ENCODE measurements at places on chromosomes 16 and 17. TPM values are rescaled to one million over a fixed set of nuclear protein-coding genes. Genes with fewer than 3 reads are reported as not detected.
A peak's percentile ranks its signal among the peaks of the same experiment; 100 is the strongest.

DNA sequence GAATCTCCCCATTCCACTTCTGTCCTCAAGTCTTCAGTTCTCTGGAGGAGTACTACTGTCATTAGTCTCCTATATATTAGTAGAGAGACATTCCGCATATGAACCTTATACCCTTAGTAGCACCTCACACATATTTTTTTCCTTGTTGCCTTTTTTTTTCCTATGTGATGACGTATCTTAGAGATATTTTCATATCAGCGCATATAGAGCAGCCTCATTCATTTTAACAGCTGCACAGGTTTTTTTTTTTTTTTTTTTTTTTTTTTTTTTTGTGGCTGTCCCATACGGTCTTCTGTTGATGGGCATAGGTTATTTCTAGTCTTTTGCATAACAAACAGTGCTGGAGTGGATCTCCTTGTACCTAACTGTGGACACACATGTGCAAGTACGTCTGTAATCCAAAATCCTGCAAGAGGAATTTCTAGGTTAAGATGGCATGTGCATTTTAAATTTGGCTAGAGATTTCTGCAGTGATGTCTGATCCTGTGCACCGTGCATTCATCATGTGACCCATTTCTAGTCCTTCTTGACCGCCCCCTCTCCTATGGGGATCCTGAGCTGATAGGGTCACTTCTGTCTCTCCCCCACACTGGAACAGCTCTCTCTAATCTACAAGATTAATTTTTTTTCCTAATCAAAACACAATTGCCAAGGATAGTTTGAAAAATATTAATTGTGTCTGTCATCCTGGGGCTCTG lies 64.8 kb downstream of the PRKCB start:
- no peak for DNase-seq

DNA sequence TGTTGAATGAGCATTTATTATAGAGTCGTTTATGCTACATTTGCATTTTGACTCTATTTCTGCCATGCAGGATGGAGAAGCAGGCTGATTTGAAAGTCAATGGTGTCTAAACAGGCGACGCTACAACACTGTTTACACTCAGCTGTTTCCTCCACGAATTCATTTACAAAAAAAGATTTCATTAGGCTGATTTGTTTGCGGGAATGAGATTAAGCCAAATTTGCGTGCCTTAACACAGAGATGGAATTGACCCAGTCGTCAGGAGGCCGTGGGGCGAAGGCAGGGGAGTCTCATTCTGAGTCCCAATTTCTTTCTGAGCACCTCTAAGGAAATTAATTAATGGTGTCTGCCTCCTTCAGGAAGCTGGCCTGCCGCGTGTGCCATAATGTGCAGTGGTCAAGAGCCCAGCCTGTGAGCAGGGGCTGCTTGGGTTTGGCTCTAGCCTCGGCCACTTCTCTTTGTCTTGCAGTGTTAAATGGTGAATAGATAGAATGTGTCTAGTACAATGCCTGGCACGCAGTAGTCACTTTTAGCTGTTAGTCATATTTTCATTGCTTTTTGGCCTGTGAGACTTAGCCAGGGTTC lies 88.6 kb upstream of the NKD1 start:
- no peak for DNase-seq

- DNase-seq, result no peak
Measured at GRCh38 chr17:31629696-31630470, 229.2 kb downstream of the COPRS start.

GRCh38 chr16:67825119-67825518 lies 17.0 kb upstream of the THAP11 start:
- no peak for DNase-seq

GRCh38 chr17:29163563-29163962 lies 16.6 kb downstream of the MYO18A start:
- DNase-seq, result no peak

- no peak for DNase-seq
Measured at GRCh38 chr16:29743475-29743826, 2.3 kb downstream of the C16orf54 start.

The UBN1 gene
- total RNA-seq, result 13.9 TPM

DNA sequence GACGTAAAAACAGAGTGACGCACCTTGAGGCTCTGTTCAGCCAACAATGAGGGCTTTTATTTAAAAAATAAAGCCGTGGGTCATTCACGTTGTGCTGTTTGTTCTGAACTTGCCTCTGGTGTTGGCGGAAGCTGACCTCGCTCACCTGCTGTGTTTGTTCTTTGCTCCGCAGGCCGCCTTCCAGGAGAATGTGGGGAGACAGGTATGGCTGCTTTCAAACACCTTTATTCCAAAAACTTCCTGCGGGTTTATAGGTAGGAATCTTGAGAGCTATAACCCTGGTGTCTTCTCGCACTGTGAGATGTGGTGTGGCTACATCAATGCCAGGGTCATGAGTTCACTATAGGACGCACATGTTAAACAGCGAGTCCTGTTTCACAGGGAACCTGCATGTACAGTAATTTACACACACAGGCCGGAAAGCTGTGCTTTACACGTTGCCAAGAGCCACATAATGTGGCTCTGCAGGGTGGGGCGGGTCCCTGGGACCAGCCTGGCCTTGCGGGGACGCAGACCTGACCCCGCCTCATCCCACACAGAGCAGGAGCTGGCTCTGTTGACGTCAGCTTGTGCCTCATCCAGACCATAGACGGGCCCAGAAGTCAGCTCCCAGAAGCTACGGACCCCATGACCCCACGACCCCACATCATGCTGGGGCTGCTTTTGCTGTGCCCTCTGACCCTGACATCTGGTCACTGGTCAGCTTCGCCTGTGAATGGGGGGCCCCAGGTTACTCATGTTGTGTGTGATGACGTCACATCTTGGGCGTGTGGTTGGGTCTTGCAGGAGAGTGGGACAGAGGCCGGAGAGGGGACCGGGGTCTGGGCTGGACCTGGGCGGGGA lies 49.9 kb upstream of the ZNF750 start:
- peak; percentile 88 for DNase-seq

DNA sequence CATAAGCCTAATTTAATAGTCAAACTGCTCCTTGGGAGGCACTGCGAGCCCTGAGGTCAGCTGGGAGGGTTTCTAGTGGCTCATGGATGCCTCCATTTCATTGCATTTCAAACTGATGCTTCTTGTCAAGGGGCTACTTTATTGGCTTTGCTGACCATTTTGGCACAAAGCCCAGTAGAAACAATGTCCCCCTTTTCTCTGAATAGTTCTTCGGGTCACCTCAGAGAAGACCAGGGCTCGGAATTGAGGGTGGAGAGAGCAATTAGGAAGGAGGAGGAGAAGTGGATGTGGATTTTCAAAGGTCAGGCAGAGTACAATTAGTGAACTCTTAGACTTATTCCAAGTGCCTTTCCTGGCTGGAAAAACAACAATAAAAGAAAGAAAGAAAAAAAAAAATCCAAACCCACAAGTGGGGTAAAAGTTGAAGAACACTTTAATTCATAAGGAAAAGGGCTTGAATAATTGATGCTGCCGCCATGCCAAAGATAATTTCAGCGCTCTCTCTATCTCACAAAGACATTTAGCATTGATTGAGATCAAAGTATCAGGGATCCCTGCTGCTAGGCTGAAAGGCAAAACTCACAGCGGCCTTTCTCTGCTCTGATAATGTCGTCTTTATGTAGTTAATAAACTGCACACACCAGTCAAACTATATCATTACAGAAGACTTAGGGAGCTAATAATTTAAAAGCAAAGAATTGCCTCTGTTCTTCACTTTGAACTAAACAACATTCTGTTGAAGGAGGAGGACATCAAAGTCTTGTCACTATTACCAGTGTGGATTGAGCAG lies 122.7 kb downstream of the RGS9 start:
- no peak for DNase-seq

GRCh38 chr16:19294156-19294649 lies 8.7 kb downstream of the CLEC19A start:
- DNase-seq, result peak; percentile 64

The QRICH2 gene
- 1.5 TPM for total RNA-seq

The SCPEP1 gene
- total RNA-seq, result 37.2 TPM

The TTLL6 gene
- 0.98 TPM for total RNA-seq
